ENCODE measurements at places on chromosomes 11 and 22.

DNA sequence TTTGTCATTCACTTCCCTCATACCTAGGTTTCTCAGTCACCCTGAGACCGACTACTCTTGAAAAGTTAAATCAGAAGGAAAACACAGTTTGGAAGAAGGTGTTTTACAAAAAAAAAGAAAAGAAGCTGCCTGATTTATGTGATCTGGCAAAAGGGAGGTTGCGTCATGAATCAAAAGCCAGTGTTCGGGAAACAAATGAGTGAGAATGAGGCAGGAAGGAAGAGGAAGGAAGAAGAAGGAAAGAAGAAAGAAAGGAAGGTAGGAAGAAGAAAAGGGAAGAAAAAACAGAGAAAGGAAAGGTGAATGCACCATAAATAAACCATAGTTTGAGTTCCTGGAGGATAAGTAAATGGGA, 314.6 kb downstream of the BLID start:
- DNase-seq: no peak

GRCh38 chr11:99548264-99548663, 527.5 kb downstream of the CNTN5 start:
- no peak for DNase-seq

DNA sequence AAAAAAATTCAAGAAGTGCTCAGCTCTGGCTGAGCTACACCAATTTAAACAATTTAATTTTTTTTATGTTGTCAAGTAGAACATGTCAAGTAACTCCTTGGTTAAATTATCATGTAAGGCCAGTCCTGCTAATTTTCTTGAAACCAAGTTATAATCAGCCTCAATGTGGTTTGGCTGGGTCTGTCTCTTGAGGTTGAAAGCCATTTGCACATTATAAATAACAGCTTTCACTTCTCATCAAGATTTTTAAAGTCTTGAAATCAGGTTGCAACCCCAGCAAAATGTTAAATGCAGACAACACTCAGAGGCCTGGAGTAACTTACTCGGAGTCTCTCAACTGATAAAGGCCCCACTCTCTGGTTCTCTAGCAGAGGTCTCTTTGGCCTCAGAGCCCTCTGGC, 324.4 kb downstream of the BRD1 start:
- no peak for DNase-seq

- no peak for DNase-seq
These were observed 43.0 kb upstream of the TOP3B start for GRCh38 chr22:22025320-22026156.

DNA sequence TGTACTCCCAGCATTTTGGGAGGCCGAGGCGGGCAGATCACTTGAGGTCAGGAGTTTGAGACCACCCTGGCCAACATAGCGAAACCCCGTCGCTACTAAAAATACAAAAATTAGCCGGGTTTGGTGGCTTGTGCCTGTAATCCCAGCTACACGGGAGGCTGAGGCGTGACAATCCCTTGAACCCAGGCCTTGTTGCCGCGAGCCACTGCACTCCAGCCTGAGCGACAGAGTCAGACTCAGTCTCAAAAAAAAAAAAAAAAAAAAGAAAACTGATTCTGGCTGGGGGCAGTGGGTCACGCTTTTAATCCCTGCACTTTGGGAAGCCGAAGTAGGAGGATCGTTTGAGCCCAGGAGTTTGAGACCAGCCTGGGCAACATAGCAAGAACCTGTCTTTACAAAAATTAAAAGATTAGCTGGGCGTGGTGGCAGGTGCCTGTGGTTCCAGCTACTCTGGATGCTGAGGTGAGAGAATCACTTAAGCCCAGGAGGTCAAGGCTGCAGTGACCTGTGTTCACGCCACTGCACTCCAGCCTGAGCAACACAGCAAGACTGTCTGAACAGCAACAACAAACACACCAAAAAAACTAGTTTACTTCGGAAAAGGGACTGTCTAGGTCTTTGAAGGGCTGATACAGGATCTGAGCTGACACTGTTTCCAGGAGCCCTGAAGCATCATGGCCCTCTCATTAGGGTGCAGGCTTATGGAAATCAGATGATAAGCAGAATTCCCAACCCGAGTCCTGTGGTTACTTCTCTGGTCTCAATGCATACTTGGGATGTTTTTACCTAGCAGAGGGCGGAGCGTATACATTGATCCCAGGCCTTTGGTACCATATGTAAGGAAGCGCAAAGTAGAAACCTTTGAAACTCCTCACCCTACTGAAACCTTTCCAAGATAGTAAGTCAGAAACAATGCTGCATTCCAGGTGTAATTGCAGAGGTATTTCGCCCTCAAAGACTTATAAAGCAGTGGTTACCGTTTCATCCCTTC, 1.8 kb upstream of the CHKB start:
- no peak for DNase-seq

DNA sequence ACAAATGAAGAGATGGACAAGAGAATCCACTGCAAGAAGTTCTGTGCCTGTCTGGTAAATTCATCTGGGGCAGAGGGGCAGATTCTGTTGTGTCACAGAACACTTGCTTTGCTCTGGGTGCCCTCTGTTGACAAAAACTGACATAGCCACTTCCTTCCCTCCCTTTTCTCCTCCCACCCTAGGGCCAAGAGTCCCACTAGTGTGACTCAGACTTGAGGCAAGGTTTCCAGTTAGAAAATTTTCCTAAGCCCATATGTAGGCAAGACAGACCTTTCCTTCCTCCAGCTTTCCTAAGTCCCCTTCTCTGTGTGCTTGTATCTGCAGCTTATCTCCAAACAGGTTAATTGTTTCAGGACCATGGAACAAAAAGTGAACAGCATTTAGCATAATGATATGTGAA, 106.8 kb downstream of the RBFOX2 start:
- DNase-seq: peak; percentile 9

- DNase-seq: no peak
These were observed 56.5 kb downstream of the MIAT start for GRCh38 chr22:26713823-26714449.

DNA sequence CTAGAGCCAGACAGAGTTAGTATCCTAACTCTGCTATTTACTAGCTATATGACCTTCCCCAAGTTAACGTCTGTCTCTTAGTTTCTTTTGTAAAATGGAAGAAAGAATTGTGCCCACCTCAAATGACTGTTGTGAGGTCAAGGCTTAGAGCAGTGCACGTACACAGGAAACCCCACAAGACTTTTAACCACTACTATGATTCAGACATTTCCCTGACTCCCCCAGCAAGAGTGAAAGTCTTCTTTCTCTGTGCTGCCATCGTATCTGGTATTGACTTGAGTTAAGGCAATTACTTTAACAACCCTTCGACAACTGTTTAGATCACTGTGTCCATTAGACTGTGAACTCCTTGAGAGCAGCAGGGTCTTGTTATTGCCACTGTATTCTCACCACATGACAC, 2.6 kb upstream of the OR52W1 start:
- no peak for DNase-seq

- DNase-seq: peak; percentile 16
These were observed 10.2 kb downstream of the SERPIND1 start for GRCh38 chr22:20783844-20784723.

DNA sequence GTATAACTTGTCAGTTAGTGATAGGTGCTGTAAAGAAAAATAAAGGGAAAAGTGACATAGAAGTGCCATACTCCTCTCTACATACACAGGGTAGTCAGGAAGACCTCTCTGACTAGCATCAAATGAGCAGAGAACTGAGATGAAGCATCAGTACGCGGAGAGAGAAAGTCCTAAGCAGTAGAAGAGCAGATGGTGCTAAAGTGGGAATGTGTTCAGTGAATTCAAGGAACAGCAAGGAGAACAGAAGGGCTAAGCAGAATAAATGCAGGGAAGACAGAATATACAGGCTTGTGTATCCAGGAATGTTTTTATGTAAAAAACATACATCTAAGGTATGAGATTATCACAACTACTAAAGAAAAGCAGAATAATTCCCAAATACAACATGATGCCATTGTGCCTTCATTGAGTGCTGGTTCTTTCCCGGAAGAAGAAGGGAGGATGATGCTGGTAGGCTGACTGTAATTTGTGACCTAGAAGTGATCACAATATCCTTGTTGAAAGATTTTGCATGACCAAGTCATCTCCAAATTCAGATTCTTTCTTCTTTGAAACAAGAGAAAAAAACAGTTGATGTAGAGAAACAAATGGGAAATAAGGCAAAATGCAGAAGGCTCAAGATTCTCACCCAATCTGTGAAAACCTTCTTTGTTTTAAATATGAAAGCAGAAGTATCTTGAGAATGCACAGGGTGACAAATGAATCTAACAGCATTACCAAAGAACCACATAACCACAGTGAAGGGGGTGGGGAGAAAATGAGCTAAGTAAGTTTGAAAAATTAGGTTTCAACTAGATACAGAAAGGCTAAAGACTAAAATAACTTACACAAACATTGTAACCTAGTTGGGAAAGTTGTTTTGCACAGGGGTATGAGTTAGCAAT, 20.5 kb downstream of the MRE11 start:
- no peak for DNase-seq

DNA sequence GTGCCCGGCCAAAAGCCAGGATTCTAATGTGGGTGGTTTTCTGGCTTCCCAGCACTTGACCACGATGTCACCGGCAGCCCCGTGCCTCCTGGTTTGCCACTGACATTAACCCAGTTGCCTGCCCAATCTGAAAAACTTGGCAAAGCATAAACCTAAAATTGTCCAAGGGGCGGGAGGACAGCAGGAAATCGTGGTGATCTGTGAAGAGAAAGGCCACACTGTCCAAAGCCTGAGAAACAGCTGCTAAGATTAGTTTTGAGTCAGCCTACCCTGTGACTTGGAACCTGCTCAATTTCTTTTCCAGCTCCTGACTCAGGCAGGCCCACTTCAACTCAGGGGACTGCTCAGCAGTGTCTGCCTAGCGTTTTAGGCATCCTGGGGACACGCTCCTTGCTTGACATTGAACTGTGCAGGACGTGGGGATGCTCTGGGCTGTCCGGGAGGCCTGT, 8.2 kb upstream of the F2 start:
- DNase-seq: no peak

- peak; percentile 82 for DNase-seq
These were observed 7.8 kb upstream of the L3MBTL2 start for GRCh38 chr22:41197038-41197972.

- no peak for DNase-seq
These were observed 5.1 kb downstream of the SUSD2 start for GRCh38 chr22:24186352-24186740.

DNA sequence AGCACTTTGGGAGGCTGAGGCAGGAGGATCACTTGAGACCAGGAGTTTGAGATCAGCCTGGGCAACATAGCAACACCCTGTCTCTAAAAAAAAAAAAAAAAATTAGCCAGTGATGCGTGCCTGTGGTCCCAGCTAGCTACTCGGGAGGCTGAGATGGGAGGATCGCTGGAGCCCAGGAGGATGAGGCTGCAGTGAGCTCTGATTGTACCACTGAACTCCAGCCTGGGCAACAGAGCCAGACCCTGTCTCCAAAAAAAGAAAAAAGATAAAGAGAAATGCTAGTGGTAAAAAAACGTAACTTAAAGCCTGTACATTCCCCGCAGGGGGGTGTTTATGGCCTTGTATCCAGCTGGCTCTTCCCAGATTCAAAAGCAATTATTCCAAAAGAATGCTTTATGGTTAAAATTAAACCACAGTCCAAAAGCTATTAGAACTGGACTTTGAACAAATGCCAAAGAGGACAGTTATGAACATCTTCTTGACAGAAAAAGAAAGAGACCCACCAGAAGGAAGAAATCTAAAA, 16.4 kb upstream of the SNX32 start:
- DNase-seq: no peak
